Stimulated activated CD4-positive, alpha-beta T cell treated with anti-CD3 and anti-CD28 coated beads, Interleukin-1b, Interleukin-23, amount 100 ng/mL, for 1 hour (primary cell): ENCODE measurements at places on chromosomes 5 and 9.
A peak's percentile ranks its signal among the peaks of the same experiment; 100 is the strongest.

- no peak for DNase-seq
These were observed 148.7 kb upstream of the COL5A1 start for GRCh38 chr9:134492721-134493460.

GRCh38 chr9:116002181-116002580, 151.4 kb upstream of the PAPPA start:
- DNase-seq, result no peak

- DNase-seq, result no peak
These were observed 109.7 kb upstream of the LHFPL2 start for GRCh38 chr5:78758169-78758839.

GRCh38 chr5:150438873-150439546, 10.5 kb downstream of the RPS14 start:
- no peak for DNase-seq

GRCh38 chr5:92923885-92924284, 657.1 kb downstream of the NR2F1-AS1 start:
- DNase-seq, result no peak

GRCh38 chr5:77748160-77748559, 28.0 kb downstream of the TBCA start:
- DNase-seq, result no peak

- no peak for DNase-seq
These were observed 270.9 kb downstream of the HSPA4 start for GRCh38 chr5:133322743-133323142.

DNA sequence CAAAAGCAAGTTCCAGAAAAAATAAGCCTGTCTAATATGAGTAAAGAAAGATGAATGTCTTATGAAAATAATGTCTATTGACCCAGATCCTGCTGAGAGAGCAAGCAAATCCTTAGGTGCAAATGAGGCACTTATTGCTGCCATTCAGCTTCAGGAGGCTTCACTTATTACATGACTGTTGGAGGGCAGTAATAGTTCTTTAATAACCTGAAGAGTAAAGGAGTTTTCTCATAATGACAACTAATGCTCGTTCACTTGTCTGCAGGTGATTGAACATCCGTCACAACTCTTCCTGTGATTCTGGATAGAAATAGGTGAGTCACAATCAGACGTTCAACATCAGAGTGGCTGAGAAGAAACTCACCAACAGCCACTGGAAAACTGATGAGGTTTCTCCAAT, 58.3 kb downstream of the SPOCK1 start:
- DNase-seq, result no peak

DNA sequence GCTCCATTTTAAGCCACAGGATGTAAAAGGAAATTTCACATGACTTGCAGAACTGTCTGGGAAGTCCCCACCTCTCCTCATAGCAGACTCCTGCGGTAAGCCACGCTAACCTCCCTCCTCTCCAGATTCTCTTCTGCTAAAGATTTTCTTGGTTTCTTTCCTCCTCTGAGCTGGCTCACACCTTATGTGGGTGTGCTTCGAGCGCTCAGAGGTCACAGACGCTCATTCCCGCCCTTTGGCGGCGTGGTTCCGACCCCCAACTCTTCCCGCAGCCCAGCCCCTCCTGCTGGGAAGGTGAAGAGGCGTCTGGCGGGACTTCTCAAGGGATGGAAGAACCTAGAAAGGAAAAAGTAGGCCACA, 32.9 kb upstream of the CDK20 start:
- DNase-seq, result peak; percentile 8

DNA sequence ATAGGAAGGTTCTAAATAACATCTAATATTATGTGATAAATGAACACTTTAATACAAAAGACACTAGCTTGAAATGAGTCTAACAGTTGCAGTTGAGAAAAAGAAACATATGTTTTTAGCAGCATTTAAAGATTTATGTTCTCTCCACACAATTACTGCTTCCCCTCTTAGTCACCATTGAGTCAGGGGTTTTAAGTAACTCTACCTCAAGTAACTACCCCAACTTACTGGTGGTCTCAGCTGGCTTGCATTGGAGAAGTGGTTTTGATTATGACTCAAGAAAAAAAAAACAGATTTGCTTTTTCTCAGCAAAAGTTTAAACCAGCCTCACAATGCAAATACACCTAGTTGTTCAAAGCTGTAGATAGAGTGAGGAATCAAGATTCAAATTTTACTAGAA, 1216.5 kb upstream of the CDH9 start:
- DNase-seq, result no peak

DNA sequence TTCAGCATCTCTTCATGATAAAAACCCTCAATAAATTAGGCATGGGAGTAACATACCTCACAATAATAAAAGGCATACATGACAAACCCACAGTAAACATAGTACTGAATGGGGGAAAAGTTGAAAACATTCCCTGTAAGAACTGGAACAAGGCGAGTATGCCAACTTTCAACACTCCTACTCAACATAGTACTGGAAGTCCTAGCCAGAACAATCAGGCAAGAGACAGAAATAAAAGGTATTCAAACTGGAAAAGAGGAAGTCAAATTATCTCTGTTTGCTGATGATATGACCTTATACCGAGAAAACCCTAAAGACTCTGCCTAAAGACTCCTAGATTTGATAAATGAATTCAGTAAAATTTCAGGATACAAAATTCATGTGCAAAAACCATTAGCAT, 167.6 kb downstream of the TMEM38B start:
- no peak for DNase-seq

GRCh38 chr9:78278177-78278777, 18.6 kb upstream of the PSAT1 start:
- DNase-seq, result no peak

- no peak for DNase-seq
These were observed 1628.7 kb downstream of the MAT2B start for GRCh38 chr5:165134155-165134554.

GRCh38 chr5:68336200-68336599, 120.6 kb downstream of the PIK3R1 start:
- no peak for DNase-seq

DNA sequence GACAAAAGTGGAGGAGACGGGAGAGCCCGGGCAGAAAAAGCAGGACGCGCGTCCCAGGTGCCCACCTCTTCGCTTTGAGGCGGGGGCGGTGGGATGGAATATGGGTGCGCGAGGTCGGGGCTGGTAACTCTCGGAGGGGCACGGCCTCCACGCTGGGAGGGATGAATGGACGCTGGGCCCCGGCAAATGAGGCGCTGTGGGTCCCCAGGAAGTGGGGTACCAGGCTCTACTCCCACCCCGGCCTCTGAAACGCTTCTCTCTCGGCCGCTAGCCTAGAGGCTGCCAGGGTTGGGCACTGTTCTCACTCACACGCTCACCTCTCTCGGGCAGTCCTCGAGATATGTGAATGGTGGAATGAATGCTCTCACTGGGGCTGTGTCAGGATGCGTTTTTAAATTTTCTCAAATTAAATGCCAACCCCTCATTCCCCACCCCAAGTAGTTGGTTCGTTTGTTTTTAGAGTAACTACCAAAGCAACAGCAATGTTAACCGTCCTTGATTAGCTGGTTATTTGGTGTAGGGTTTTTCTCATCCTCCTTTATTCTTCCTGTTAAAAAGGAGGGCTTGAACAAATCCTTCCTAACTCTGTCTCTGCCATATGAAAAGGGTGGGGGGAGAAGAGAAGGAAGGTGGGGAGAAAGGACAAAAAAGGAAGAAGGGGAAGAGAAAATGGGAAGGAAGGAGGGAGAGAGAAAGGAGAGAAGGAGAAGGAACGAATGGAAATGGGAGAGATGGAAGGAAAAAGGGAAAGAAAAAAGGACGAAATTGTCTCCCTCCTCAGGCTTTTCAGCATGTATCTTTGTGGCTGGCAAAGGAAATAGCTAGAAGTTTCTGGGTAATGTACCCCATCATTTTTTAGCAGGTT, 1.3 kb upstream of the EBF1 start:
- DNase-seq, result no peak

DNA sequence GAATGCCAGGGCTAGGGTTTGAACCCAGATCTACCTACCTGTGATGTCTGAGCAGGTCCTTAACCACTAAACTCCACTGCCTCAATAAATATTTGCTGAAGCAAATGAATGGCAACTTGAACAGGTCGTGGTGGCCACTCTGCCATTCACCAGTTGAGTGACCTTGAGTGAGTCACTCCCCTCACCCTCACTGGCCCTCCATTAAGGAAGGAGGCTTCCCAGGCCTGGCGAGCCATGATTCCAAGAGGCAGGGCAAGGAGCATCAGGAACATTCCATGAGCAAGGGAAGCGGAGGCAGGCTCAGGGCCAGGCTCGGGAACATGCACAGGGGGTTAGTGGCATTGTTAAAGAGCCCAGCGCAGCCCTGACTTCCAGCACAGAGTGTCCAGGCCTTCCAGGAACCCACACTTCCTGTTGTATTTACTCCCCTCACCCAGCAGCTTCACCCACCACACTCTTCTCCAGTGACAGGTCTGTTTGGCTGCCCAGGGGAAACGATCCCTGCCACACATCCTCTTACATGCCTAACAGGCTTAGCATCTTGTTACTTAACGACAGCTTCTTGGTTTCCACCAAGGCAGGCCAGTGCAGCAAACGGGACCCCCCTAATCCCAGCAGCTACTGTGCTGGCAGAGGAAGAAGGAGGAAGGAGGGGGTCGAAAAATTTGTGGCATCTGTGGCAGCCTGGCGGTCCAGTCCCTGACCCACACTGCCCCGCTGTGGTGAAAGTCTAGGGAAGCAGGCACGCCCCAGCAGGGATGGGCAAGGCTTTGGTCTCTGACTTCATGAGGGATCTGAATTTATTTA, 43.7 kb upstream of the TTC1 start:
- no peak for DNase-seq

DNA sequence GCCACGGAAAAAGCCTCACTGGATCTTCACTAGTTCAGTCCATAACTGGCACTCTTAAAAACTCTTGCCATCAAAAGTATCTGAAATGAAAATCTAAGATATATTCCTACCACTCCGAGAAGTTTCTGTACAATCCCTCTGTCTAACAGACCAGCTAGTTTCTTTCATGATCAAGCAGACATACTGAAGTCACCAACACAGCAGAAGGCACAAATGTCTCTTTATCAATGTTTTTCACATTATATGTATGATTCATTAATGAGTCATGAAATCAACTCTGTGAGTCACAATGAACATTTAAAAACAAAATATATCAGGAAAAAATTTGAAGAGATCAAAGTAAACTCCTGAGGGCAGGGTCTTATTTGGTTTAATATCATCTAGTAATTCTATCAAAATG, 50.8 kb downstream of the F2R start:
- no peak for DNase-seq

GRCh38 chr9:73219985-73220626, 68.4 kb downstream of the ANXA1 start:
- peak; percentile 7 for DNase-seq

GRCh38 chr5:76737846-76738245, 21.9 kb downstream of the F2R start:
- DNase-seq, result no peak

- no peak for DNase-seq
These were observed 161.4 kb upstream of the TRPC7 start for GRCh38 chr5:136526791-136527190.

GRCh38 chr5:24767086-24767485, 122.3 kb upstream of the CDH10 start:
- no peak for DNase-seq

DNA sequence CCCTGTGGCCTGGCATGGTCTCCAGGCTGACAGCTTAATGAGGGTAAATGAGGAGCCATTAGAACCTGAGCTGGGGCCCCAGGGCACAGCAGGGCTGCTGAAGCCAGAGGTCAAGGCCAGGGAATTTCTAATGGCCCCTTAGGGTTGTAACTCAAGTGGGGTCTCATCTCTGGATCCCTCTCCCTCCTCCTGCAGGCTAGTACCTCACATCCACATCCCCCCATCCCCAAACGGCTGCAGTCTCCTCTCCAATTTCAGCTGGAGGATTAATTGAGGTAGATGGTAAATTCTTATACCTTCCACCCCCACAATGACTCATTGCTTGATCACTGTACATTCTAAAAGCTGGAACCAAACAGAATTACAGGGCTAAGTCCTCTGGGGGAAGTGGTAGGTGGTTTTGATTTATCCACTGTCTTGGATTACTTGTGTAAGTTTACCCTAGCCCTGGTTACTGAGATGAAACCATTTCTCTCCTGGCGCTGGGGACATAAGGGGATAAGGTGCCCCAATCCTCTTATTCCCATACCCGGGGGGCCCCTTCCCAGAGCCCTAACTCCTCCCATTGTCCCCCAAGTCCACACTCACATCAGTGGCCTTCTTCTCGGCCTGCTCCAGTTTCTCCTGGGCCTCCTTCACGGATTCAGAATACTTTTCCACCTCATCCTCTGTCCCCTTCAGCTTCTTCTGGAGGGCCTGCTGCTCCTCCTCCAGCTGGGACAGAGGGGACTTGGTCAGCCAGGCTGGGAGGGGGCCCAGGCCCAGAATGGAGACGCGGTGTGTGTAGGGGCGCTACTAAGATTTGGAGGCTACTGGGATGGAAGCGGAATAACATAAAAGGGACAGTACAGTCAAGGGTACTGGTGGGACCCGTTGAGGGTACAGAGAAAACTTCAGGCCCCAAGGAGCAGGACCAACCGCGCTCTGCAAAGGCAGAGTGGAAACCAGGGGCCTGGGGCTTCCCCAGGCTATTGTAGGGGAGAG, 875 bp downstream of the TPM2 start:
- DNase-seq, result no peak

- no peak for DNase-seq
These were observed 60.1 kb upstream of the GNE start for GRCh38 chr9:36318212-36318802.

GRCh38 chr5:83864652-83865051, 144.0 kb upstream of the HAPLN1 start:
- DNase-seq, result no peak

- DNase-seq, result no peak
These were observed 7.3 kb downstream of the CDC14B start for GRCh38 chr9:96612105-96612965.

- DNase-seq, result no peak
These were observed 1.8 kb upstream of the TSC1 start for GRCh38 chr9:132946211-132946610.

DNA sequence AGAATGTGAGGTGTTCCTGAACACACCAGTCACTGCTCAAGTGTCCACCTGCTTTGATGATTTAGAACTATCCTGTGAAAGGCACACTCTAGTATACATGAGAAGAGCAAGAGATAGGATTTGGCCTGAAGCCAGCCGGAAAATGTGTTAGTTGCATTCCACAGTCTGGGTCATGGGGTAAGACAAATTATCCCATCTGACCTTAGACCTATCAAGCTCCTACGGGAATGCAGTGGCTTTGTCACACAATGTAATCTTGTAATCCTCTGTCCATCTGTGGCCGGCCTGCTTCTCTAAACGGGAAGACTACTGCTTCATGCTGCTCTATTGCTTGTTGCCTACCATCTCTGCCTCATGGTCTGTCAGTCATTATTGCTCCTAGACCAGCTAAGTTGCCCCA, 92.4 kb upstream of the PRRC1 start:
- DNase-seq, result no peak

- DNase-seq, result no peak
These were observed 67.2 kb upstream of the MEGF10 start for GRCh38 chr5:127223256-127223974.

- DNase-seq, result no peak
These were observed 18.7 kb downstream of the XRCC4 start for GRCh38 chr5:83095957-83096539.

- no peak for DNase-seq
These were observed 280.7 kb downstream of the KCTD16 start for GRCh38 chr5:144451187-144451973.

GRCh38 chr9:101026824-101027223, 1.7 kb upstream of the PLPPR1 start:
- no peak for DNase-seq
